Activated CD8-positive, alpha-beta T cell treated with anti-CD3 and anti-CD28 coated beads for 36 hours (primary cell): ENCODE measurements at places on chromosomes 5 and 9. TPM values are rescaled to one million over a fixed set of nuclear protein-coding genes. Genes with fewer than 3 reads are reported as not detected.

DNA sequence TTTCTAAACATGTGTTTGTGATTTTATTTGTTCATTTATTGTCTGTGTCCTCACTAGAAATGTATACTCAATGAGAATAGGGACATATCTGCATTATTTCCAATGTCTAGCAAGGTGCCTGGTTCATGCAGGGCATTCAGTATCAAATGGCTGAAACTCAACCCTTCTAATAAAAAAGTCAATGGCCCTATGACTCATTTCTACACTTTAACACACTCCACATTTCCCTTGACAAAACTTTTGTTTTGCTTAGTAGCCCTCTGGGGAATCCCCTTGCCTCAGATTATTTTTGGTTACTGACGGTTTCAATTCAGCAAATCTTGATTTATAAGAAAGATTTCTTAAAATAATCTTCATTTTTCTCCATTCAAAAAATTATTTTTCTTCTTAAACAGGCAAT is 206.0 kb upstream of the DMRTA1 start:
- peaks cover 56% of the 10 kb centered on the region for H3K4me1 ChIP-seq
- H3K4me3 ChIP-seq = no peak overlapping the region
- no peak overlapping the region for H3K27ac ChIP-seq
- H3K36me3 ChIP-seq = no peaks in the 10 kb centered on the region
- peak; percentile 23 for DNase-seq

DNA sequence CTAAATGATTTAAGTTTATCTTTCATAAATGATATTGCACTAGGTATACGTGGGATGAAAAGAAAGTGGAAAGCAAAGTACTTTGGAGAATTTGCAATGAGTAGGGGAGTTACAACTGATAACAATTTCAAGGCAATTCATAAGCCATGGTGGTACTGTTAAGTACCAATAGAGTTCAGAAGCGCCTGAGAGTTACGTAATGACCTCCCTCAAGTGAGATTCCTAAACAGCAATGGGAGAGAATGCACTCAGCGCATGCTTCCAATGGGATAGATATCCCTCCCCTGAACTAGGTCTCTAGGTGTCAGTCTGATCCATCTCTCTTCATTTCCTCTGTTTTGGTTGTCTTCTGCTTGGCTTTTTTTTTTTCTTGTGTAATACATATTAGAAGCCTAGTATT is 249.3 kb downstream of the NNT start:
- no peak for DNase-seq
- no peak overlapping the region for H3K27ac ChIP-seq
- no peak overlapping the region for H3K4me3 ChIP-seq

The SCGB3A2 gene
- not detected for total RNA-seq

DNA sequence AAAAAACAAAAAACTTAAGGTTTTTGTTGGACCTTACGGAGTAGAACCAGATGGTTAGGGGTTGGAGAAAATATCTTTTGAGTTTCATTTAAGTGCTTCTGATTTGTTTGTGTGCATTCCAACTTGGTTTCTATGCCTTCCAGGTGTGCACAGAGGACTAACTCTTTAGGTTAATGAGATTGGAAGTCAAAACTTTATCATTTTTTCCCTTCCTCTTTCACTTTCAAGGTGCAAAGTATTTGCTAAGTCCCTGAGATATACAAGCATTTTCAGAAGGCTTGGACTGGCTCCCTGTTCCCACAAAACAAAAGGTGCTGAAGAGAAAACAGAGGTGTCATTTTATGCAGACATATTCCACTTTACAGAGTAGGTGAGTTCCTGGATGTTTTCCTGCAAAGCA is 30.3 kb upstream of the CER1 start:
- H3K36me3 ChIP-seq = no peaks in the 10 kb centered on the region
- no peak overlapping the region for H3K4me3 ChIP-seq
- peaks cover 5% of the 10 kb centered on the region for H3K4me1 ChIP-seq
- no peak overlapping the region for H3K27ac ChIP-seq

GRCh38 chr5:149358294-149358651 is 427 bp downstream of the PCYOX1L start:
- peak; percentile 39 for DNase-seq
- H3K27me3 ChIP-seq = no peaks in the 10 kb centered on the region
- peaks cover 34% of the 10 kb centered on the region for H3K36me3 ChIP-seq
- H3K27ac ChIP-seq = peak overlapping the region; percentile 87

DNA sequence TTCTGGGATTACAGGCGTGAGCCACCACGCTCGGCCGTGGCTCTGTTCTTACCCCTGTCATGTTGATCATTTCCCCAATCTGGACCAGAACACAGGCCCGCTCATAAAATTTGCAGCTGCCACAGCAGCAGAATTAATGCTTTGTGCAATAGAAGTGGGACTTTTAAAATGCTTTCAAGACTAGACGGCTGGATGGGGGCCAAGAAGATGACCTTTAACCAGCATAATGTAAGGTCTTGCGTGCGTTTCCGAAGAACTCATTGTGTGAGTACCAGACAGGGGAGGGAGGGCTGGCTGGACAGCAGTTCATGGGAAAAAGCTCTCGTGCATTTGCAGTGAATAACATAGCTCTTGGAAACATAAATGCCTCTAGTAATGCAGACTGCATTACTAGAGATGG is 3.5 kb upstream of the WDR38 start:
- no peak overlapping the region for H3K27ac ChIP-seq
- peaks cover 7% of the 10 kb centered on the region for H3K4me1 ChIP-seq
- DNase-seq = no peak
- peaks cover 24% of the 10 kb centered on the region for H3K27me3 ChIP-seq
- no peaks in the 10 kb centered on the region for H3K36me3 ChIP-seq
- no peak overlapping the region for H3K4me3 ChIP-seq

GRCh38 chr9:118734696-118735095 is 634.5 kb downstream of the BRINP1 start:
- no peaks in the 10 kb centered on the region for H3K4me1 ChIP-seq
- H3K27ac ChIP-seq = no peak overlapping the region
- H3K27me3 ChIP-seq = peaks cover 1% of the 10 kb centered on the region

DNA sequence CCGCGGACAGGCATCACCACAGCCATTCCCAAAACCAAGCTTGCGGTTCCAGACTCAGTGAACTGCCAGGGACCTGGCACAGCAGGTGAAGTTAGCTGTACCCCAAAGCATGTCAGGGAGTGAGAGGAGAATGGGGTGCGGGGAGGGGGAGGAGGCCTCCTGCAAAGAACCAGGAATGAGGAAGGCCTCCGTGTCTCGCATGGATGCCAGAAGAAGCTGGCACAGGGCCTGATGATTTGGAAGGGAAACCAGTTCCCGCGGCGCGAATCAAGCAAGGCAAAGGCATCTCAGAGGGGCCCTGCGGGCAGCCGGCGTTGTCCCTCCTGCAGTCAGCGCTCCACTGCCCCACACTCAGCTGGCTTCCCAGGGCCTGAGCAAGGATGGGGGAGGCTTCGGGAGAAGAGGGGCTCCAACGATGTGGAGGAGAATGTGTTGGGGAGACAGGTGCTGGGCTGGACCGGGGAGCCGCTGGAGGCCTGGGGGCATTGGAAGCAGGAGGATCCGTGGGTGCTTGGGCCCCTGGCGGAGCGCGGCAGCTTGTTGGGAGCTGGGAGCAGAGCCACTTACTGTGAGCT is 14.6 kb downstream of the SLC9A3 start:
- H3K27ac ChIP-seq = no peak overlapping the region
- H3K36me3 ChIP-seq = no peaks in the 10 kb centered on the region
- H3K4me1 ChIP-seq = no peaks in the 10 kb centered on the region

DNA sequence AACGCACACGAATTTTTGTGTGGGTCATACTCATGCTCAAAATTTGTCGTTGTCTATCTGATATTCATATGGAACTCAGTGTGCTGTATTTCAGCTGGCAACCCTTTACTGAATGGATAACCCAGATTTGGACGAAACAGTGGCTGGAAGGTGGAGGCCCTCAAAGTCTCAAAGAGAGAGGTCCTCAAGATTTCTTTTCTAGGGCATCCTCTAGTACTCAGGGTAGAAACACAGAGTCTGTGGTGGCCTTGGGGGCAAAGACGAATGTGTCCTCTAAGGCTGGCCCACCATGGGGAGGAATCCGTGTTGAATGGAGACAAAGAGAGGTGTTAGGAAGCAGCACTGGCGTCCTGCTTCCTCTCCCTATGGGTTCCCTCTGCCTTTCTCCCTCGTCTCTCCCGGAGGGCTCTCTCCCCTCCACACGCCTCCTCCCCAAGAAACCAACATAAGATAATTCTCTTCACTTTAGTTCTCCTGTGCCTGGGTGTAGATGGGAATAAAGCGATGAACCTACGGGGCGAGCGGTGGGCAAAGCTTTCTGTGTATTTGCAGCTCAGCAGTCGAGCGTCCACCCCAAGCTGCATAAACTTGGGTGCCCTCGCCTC is 333.7 kb downstream of the CWC27 start:
- H3K4me1 ChIP-seq = peaks cover 44% of the 10 kb centered on the region
- no peaks in the 10 kb centered on the region for H3K36me3 ChIP-seq
- H3K4me3 ChIP-seq = peak overlapping the region; percentile 72
- peak overlapping the region; percentile 87 for H3K27ac ChIP-seq
- peak; percentile 9 for DNase-seq
- H3K27me3 ChIP-seq = no peaks in the 10 kb centered on the region

- H3K27ac ChIP-seq = no peak overlapping the region
- peaks cover 3% of the 10 kb centered on the region for H3K4me1 ChIP-seq
- no peak overlapping the region for H3K4me3 ChIP-seq
Measured at GRCh38 chr9:129402371-129402739, 218.5 kb downstream of the C9orf50 start.
